Putamen (tissue), 1 donor: ENCODE measurements at places on chromosomes 5 and 9.

DNA sequence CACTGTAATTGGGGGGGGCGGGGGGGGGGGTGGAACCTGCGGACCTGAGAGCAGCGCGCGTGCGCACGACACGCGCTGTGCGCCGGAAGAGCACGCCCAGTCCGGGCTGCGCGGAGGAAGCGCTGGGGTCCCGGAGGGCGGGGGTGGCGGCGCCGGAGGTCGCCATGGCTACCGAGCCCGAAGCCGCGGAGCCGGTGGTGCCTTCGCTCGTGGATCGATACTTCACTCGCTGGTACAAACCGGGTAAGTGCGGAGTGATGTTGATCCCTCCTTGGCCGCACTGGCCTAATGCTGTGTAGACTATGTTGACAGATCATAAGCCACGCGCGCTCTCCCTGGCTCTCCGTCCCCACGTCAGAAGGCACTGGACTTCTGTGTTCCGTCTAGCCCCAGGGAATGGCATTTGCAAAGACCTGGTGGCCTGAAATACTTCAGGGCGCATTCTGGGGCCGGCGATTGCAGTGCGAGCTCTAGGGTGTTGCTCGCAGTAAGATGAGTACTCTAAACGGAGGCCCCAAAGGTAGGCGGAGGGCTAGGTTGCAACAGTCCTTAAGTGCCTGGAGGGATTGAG is at the start of gene ABITRAM:
Gene ABITRAM (plus strand): TSS at position 78 of the 571 bp plus-strand sequence. CDS start 87 bp downstream, at position 165.
- DNase-seq, result peak; percentile 90

GRCh38 chr9:135993765-135994500 is 32.8 kb upstream of the UBAC1 start:
- DNase-seq, result no peak

DNA sequence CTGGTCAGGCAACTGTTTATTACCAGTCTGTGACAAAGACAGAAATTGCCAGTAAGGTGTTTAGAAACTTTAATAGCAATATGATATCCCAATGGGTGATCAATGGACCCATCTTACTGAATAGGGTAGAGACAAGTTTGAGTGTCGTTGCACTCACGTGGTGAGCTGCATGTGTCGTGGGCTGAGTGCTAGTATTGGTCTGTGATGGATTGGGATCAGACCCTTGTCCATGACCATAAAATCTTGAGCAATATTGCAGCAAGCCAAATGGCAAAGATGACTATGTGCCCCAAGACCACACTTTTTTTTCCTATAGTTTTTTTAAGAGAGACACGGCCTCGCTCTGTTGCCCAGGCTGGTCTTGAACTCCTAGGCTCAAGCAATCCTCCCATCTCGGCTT is 114.5 kb downstream of the PALM2AKAP2 start:
- no peak for DNase-seq

GRCh38 chr5:132486318-132487094 is 4.1 kb downstream of the IRF1 start:
- DNase-seq, result no peak

DNA sequence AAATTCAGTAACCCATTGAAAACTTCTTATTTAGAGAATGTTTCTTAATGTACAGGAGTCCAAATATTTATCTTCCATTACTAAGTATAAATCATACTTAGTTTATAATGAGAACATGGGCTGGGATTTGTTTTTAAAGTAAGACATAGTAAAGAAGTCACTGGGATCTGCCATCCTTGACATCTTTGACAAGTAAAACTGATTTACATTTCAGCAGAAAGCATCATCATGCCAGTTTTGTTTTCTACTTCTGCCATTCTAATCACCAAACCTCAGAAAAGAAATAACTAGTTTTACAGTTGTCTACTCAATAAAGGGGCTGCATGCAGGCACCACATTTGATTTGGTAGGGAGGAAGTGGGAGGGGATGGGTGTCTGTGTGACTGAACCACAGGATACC is 221.7 kb upstream of the PPP1R2B start:
- no peak for DNase-seq
